NCI-H82 (cell line): ENCODE measurements at places on chromosomes 2 and 18.
A peak's percentile ranks its signal among the peaks of the same experiment; 100 is the strongest.

DNA sequence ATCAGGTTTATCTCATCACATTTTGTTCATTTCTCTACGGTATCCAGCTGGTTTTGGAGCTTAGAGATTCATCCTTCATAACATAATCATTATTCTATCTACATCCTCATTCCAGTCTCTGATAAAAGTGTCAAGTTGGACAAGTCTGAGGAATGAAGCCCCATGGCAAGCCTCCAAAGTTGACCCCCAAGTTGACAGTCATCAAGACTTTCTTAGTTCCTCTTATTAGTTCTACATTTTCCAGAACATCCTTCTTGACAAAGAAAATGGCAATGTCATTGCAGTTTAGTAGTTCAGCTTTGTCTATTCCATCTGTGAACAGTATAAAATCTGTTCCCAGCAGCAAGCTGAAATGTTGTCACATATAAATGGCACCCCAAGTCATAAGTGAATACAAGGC lies 4.5 kb upstream of the TMSB10 start:
- DNase-seq: no peak

GRCh38 chr18:62651276-62652056 lies 63.9 kb upstream of the PHLPP1 start:
- no peak for DNase-seq

DNA sequence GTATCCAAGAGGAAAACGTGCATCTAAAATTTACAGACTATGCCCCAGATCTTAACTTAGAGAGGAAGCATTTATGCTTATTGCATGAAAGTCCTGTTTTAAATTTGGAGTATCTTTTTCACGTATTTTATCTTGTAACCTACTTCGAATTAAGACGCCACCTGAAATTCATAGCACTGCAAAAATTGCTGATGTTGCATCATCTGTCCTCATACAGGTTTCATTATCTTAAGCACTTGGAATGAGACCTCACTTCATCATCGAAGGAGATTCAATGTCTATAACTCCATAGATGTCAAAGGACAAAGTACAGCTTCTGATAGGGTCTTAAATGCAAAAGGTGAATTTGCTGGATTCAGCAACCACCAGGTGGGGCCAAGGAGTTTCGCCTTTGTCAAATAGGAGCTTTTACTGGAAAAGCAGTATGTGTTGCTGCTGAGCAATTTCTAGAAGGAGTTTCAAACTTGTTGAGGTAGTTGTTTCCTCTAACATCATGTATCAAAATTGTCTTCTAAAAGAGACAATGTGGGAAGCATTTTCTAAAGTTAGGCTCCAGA lies 106.4 kb upstream of the CCDC85A start:
- no peak for DNase-seq

DNA sequence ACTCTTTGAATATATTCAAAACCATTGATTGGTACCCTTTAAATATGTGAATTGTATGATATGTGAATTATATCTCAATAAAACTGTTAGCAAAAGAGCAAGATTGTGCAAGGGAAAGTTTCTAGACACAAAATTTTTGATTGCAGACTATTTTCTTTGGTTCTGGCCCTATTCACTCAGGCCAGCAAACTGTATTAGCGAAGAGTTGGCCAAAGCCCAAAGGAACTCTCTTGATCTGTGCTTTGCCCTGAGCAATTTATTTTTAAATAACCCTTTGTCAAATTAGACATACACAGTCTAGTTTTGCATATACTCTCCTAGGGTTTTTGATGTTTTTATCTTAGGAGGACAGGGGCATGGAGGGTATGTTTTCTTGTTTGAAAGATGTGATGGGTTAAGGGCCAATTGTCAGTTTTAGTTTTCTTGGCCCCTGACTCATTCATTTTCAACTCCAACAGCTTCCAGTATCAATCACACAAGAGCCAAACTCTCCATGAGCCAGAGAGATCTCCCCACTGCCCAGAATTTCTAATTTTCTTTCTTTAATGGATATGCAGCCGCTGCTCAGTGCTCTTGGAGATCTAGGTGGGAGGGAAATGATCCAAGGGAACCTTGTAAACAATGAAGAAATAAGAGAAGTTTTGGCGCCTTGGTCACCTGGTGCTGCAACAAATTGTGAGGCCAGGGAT lies 231.5 kb downstream of the SRBD1 start:
- no peak for DNase-seq

- no peak for DNase-seq
Measured at GRCh38 chr2:142756430-142756829, 121.0 kb upstream of the KYNU start.

- DNase-seq: no peak
Measured at GRCh38 chr2:68032702-68033101, 30.1 kb downstream of the C1D start.

DNA sequence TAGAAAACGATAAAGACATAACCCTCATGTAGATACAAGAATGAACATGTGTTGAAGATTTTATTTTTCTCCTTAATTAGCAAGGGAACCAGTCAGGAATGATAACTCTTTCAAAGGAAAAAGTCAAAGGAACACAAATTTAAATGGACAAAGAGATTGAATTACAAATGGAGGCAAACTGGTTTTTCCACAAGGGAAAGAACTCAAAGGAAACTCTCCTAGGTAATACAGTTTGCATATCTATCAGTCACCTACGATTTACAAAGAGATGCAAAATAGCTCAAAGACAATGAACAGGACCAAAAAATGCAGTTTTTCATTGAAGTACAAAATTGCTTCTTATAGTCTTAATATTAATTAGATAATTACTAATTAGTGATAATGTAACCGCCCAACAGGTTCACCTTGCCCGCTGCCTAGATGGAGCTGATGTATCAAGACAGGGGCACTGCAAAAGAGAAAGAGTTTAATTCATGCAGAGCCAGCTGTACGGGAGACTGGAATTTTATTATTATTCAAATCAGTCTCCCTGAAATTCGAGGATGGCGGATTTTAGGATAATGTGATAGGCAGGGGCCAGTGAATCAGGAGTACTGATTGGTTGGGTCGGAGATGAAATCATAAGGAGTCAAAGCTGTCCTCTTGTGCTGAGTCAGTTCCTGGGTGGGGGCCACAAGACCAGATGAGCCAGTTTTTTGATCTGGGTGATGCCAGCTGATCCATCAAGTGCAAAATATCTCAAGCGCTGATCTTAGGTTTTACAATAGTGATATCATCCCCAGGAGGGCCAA lies 151.0 kb downstream of the TMEM17 start:
- no peak for DNase-seq

DNA sequence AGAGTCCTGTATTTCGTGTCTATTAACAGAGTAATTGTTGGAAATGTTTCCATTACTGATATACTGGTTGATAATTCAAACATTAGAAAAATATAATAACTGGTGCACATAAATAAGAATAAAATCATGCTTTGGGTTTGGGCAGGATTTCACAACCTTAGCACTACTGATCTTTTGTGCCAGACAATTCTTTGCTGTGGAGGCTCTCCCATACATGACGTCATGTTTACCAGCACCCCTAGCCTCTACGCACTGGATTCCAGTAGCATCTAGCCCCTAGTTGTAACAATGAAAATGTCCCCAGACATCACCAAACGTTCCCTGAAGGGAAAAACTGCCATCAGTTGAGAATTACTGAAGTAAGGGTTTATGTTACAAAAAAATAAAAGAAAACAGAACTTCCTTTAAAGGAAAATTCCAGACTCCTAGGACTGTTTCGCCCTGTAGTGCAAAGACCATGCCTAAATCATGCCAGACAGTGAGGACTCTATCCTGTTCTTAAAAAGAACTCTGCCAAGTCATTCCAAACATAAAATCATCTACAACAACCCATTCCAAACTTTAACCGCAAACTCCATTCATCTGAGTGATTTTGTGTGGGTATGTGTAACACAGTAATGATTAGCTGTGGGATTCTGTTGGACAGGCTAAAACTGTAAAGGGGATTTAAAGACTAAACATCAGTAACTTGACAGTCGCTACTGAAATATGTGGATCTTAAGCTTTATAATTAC lies 313.4 kb upstream of the CCDC68 start:
- no peak for DNase-seq

DNA sequence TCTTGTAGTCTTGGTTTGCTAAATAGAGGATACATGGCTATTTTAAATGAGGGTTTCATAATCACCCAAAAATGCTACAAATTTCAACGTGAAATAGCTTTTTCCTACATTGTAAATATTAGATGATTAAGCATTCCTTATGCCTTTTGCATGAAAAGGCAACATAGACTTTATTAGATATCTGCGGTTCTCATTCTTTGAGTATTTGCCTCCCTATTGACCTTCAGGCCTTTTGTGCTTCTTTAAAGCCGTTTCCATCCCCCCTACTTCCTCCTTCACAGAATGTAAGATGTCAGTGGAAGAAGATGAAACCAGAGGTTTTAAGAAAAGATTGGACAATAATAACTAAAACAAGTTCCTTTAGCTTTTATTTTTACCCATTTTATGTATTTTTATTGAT lies 144.1 kb downstream of the UBE2E3 start:
- no peak for DNase-seq

DNA sequence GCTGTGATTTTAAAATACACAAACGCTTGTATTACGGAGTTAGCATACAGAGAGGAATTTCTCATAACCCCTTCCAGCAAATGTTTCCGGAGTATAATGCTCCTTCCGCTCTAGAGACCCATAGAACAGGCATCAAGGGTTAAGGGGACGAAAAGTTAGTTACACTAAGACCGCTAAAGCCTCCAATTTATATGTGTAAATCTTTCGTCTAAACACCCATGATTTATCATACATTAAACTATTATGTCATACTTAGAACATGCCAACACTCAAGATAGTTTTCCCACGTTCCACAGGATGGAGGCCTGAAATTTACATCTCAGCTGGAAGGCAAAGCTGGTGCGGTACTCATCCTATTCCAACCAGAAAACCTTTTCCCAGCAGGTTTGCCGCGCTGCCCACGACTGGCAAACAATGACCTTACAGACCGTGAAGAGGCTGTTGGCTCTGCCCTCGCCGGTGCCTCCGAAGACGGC lies 650 bp downstream of the ORMDL1 start:
- peak; percentile 63 for DNase-seq

DNA sequence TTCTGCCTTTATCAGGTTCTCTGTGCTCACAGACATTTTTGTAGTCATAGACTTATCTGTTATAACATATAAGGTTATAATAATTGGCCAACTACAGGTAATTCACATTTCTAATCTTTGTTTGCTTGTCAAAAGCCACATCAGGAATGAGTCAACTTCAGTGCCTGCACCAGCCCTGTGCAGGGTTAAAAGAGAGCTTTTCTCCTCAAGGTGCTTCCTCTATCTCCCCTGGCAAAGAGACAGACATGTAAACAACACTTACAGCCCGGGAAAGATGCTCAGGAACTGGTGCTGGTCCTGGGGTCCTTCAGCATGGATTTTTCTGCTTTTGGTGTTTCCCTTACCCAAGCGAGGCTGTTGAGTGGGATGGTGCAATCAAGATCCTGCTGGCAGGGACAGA lies 7.7 kb upstream of the EHD3 start:
- DNase-seq: no peak

- no peak for DNase-seq
Measured at GRCh38 chr2:71453404-71454220, at the start of gene DYSF. TSS of gene DYSF (plus strand) at chr2:71453561.

DNA sequence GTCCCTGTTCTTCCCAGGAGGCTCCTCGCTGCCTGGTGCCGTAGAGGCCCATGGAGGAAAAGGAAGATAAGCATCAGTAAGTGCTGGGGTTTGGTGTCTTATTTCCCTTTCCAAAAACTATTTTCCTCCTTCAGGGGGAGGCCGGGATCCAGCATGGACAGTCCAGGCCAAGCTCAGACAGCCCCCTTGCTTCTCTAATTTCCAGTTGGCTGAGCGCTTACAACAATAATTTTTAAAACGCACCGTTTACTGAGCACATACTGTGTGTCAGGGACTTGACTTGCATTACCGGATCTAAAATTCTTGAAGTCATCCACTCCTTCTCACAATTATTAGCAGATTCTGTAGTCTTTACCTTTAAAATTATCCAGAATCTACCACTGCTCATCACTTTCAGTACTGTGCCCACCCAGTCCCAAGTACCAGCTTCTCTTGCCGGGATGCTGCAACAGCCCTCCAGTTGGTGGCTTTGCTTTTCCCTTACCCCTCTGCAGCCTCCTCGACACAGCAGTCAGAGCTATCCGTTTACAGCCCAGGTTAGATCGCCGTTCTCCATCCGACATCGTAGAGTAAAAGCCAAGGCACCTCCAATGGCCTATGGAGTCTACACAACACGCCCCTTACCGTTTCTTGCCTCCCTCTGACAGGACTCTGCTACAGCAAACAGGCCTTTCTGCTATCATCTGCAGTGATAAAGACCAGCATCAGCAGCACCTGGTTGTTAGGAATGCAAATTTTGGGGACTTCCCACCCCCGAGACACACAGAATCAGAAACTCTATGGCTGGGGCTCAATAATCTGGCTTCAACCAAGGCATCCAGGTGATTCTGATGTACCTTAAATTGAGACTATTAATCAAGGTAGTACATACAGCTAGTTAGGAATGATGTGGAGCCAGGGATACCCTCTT lies 75.2 kb upstream of the TSPYL6 start:
- no peak for DNase-seq

DNA sequence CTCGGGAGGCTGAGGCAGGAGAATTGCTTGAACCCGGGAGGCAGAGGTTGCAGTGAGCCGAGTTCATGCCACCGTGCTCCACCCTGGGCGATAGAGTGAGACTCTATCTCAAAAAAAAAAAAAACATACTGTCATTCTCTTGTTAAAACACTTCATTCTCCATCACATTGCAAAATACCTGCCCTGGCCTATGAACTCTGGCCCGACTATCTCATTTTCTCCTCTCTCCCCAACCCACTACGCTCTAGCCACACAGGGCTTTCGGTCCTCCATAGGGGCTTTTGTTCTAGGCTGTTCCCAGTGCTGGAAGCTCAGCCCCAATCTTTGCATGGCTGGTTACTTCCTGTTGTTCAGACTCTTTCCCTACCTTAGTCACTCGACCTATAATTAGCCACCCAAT lies 10.3 kb downstream of the CEP76 start:
- no peak for DNase-seq

DNA sequence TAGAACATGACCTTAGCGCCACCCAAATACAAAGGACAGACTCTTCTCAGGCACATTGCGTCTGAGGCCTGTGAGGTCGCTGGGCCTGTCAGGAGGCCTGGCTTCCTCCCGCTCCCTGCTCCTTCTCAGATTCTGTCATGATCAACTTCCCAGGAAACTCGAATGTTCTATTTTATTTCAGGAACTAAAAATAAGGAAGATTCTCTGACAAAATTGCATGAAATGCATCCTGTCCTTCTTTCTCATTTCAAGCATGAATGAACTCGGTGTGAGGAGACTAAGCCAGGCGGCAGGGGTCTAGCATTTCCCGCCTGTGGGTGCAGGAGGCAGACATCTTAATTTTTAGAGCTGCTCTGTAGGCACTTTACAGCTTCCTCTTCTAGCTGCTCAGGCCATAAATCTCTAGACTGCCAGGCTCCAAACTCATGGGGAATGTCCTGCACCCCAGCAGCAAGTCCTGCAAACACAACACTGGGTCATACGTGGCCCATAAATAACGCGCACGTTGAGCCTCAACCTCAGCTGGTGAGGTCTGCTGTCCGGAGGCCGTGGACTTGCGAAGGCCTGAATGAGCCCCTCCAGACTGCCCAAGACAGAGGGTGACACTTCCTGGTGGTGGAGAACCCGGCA lies 109.7 kb upstream of the ZNF236 start:
- no peak for DNase-seq
